Uterus (tissue), 4 donors: ENCODE measurements at places on chromosomes 2 and 18.

DNA sequence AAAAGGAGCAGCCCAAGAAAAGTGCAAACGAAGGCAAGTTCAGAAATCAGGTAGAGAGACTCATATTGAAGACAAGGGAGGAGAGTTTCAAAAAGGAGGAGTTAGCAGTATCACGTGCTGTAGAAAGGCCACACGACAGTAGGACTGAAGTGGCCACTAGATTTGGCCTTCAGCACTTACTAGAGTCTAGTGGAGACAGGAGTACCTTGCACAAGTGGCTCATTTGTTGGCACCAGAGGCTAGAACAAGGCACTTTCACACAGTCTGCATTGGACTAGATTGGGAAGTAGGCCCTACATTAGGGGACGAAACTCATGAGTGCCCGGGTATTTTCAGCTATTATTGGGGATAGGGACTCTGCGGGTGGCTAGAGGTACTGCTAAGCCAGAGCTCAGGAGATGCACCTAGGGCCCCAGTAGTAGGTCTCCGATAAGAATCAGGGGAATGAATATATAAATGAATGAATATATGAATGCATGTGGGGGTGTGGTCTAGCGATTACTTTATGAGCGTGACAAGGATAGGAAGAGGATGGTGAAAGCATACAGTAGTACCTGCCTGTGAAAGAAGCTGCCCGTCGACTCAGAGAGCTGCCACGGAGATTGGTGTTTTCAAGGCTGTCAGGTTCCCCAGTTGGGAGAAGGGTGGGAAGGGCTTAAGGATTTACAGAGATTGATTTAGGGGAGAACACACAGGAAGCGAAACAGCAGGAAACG lies 1.4 kb upstream of the NCOA1 start:
- no peaks in the 10 kb centered on the region for H3K36me3 ChIP-seq
- peak overlapping the region; percentile 56 for H3K4me3 ChIP-seq
- peak overlapping the region; percentile 96 for H3K27ac ChIP-seq
- no peaks in the 10 kb centered on the region for H3K4me1 ChIP-seq

- no peaks in the 10 kb centered on the region for H3K36me3 ChIP-seq
- no peak for DNase-seq
- no peak overlapping the region for H3K4me3 ChIP-seq
These were observed 135.1 kb downstream of the RIT2 start for GRCh38 chr18:42980426-42980825.

DNA sequence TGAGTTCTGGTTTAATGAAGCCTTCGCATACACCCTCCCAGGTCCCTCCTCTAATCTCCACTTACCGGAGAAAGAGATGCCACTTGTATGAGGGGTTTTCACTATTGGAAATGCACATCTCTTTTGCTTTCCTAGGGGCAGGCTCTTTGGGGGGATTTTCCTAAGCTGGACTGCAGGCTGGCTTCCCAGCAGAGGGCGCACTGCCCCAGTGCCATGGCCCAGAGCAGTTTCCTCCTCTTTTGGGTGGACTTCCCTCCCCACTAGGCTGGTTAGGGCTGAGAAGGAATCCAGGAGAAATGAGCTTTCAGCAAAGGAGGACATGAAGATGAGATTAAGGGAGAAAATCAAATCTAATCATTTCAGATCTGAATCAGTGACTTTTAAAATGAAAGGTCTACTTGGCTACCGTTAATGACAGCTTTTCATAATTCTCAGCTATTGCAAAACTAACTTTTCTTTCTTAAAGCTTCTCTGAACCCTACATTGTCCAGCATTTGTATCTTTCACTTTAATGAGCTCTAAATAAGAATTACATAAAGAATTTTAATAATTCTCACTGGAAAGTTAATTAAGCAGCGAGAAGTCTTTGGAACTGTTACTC lies 784.1 kb upstream of the FANCL start:
- H3K27ac ChIP-seq: no peak overlapping the region
- no peaks in the 10 kb centered on the region for H3K27me3 ChIP-seq
- no peak overlapping the region for H3K4me3 ChIP-seq
- no peaks in the 10 kb centered on the region for H3K36me3 ChIP-seq
- H3K4me1 ChIP-seq: no peaks in the 10 kb centered on the region
- DNase-seq: no peak

GRCh38 chr2:143121079-143121478 lies 8.1 kb upstream of the ARHGAP15 start:
- no peaks in the 10 kb centered on the region for H3K27me3 ChIP-seq
- no peak overlapping the region for H3K27ac ChIP-seq
- H3K36me3 ChIP-seq: no peaks in the 10 kb centered on the region
- no peak overlapping the region for H3K4me3 ChIP-seq

DNA sequence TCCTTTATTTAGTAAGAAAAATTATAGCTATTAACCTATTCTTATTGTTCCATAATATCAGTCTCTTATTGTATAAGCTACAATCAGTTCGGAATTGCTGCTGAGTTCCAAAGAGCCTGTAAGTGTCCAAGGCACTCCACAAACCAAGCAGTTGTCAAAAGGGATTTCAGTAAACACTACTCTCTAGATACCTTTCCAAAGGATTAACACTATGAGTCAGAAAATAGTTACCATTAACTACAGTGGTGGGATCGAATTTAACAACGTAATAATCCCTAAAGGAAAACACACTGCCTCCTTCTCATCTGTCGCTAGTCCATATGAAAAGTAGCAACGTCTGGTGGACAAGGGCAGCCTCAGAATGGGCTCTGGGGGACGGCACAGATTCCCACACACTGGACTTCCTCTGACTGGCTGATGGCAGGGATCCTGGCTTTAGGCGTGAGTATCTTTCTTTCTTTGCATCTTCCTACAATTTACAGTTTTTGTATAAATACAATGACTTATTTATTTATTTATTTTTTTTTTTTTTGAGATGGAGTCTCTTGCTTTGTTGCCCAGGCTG lies 8.8 kb downstream of the TGFBRAP1 start:
- no peaks in the 10 kb centered on the region for H3K27me3 ChIP-seq
- H3K36me3 ChIP-seq: no peaks in the 10 kb centered on the region
- H3K27ac ChIP-seq: no peak overlapping the region
- H3K4me3 ChIP-seq: no peak overlapping the region
- no peak for DNase-seq

GRCh38 chr18:39462436-39462835 lies 1896.8 kb upstream of the CELF4 start:
- H3K27me3 ChIP-seq: no peaks in the 10 kb centered on the region
- no peak for DNase-seq
- no peaks in the 10 kb centered on the region for H3K36me3 ChIP-seq
- H3K4me1 ChIP-seq: no peaks in the 10 kb centered on the region
- no peak overlapping the region for H3K27ac ChIP-seq
- H3K4me3 ChIP-seq: no peak overlapping the region

DNA sequence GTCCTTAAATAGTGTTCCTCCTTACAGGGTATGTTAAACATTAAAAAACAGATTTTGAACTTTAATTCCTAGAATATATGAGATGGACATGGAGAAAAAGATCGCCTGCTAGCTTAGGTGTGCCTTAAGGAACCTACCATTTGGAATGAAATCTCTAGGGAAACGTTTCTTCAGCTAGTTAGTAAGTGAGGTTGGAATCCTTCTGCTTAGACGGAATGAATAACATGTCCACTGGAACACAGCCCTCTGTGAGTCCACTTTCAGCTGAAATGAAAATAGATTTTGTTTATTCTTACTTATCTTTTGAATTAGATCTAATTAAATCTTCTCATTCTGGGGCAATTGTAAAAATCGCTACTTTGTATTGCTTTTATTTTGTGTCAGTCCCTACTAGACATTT lies 28.4 kb downstream of the NAB1 start:
- H3K27me3 ChIP-seq: no peaks in the 10 kb centered on the region
- H3K4me3 ChIP-seq: no peak overlapping the region
- no peak overlapping the region for H3K27ac ChIP-seq
- no peak for DNase-seq

DNA sequence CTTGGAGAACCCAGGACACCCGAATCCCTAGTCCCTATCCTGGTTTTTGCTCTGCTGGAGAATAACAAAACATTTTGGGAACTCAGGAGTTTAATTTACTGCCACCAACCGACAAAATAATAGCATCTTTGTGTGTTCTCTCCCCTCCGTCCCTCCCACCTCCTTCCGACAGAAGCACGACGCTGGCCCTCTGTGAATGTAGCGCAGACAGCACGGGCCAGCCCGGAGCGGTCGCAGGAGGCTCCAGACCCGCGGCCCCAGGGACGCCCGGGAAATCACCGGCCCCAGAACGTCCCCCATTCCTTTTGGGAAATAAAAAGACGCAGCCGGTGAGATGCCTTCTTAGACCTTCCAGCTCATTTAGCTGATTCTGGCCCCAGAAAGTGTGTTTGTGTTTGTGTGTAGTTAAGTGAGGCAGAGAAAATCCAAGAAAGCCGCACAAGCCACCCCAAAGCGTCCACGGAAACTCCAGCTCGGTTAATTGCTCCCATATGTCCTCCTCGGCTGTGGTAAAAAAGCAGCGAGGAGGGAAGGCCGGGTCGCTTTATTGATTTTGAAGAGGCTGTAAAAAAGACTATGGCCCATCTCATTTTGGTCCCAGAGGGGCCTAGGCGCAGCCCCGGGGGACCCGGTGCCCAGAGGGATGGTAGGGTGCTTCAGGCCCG lies 577 bp upstream of the TANC1 start:
- DNase-seq: peak; percentile 56
- peak overlapping the region; percentile 98 for H3K27ac ChIP-seq
- peak overlapping the region; percentile 62 for H3K4me3 ChIP-seq
- no peaks in the 10 kb centered on the region for H3K4me1 ChIP-seq
- no peaks in the 10 kb centered on the region for H3K36me3 ChIP-seq
- no peaks in the 10 kb centered on the region for H3K27me3 ChIP-seq

GRCh38 chr18:34870555-34871310 lies 160.6 kb downstream of the DTNA start:
- no peaks in the 10 kb centered on the region for H3K4me1 ChIP-seq
- no peaks in the 10 kb centered on the region for H3K36me3 ChIP-seq
- DNase-seq: no peak

DNA sequence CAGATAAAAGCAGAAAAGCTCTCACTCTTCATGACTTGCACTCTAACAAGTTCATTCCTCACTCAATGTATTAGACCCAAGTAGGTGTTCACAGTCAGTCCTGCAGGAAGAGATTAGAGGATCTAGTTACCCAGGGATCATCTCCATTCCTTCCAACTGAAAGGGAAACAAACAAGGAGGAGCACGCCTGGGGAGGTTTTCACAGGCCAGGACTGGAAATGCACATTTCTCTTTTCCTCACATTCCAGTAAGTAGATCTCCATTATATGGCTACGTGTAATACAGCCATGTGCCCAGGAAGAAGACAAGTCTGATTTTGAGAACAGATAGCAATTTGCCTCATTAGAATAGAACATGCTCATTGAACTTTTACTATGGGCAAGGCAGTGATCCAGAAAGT lies 1132.2 kb upstream of the FAM98A start:
- H3K27me3 ChIP-seq: no peaks in the 10 kb centered on the region
- no peaks in the 10 kb centered on the region for H3K36me3 ChIP-seq
- H3K4me3 ChIP-seq: no peak overlapping the region
- no peaks in the 10 kb centered on the region for H3K4me1 ChIP-seq
- no peak for DNase-seq

- no peak overlapping the region for H3K4me3 ChIP-seq
- DNase-seq: no peak
- H3K36me3 ChIP-seq: no peaks in the 10 kb centered on the region
These were observed 231.7 kb upstream of the TNP1 start for GRCh38 chr2:217091531-217091930.

DNA sequence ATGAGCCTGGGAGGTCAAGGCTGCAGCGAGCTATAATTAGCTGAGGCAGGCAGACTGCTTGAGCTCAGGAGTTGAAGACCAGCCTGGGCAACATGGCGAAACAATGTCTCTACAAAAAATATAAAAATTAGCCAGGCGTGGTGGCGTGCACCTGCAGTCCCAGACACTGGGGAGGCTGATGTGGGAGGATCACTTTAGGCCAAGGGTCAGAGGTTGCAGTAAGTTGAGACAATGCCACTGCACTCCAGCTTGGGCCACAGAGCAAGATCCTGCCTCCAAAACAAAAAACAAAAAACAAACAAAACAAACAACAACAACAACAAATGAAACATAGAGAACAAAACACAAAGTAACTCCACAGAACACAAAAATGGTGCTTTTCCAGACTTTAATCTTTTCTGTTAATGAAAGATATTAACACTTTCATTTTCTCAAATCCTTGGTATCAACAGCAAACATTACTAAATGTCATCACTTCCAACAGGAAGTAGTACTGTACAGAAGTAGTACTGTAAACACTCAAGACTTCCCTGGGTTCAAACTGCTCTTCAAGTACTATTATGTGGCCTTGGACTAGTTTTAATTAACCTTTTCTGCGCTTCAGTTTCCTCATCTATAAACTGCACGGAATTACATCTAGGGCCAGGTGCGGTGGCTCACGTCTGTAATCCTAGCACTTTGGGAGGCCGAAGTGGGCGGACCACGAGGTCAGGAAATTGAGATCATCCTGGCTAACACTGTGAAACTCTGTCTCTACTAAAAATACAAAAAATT lies 27.9 kb downstream of the PUM2 start:
- H3K4me3 ChIP-seq: no peak overlapping the region
- H3K36me3 ChIP-seq: no peaks in the 10 kb centered on the region
- no peak overlapping the region for H3K27ac ChIP-seq

DNA sequence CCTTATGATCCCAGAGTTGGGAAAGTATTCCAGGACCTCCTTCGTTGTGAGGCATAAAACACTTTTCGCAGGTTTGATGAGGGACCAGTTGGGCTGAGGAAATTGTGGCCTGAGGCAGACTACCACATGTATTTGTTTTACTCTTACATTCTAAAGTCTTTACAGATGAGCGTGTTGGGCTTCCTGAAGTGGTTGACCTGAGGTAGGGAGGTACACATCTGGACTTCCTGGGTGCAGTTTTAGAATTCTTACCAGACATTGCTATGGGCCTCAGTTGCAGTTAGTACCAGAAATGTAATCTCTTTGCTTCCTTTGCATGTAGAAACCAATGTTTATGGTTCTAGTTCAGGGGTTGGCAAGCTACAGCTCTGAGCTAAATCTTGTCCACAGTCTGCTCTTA lies 48.7 kb downstream of the COA5 start:
- no peak overlapping the region for H3K27ac ChIP-seq
- H3K36me3 ChIP-seq: no peaks in the 10 kb centered on the region
- DNase-seq: no peak
- H3K4me3 ChIP-seq: no peak overlapping the region
- H3K4me1 ChIP-seq: no peaks in the 10 kb centered on the region

DNA sequence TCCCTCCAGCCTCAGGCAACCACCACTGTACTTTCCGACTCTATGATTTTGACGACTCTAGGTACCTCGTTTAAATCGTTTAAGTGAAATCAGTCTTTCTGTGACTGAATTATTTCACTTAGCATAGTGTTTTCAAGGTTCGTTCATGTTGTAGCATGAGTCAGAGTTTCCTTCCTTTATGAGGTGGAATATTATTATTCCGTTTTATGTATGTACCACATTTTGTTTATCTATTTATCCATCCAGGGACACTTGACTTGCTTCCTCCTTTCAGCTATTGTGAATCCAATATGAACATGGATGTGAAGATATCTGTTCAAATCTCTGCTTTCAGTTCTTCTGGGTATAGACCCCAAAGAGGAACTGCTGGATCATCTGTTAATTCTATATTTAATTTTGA lies 19.1 kb downstream of the IL1R2 start:
- H3K27ac ChIP-seq: no peak overlapping the region
- no peak overlapping the region for H3K4me3 ChIP-seq
- no peaks in the 10 kb centered on the region for H3K27me3 ChIP-seq
- H3K36me3 ChIP-seq: no peaks in the 10 kb centered on the region
- DNase-seq: no peak
